ENCODE measurements at places on chromosomes 2 and 18. TPM values are rescaled to one million over a fixed set of nuclear protein-coding genes. Genes with fewer than 3 reads are reported as not detected.

GRCh38 chr2:177543007-177543760, 150.6 kb downstream of the AGPS start:
- peak overlapping the region; percentile 48 for H3K27ac ChIP-seq
- peak; percentile 87 for DNase-seq
- no peaks in the 10 kb centered on the region for H3K27me3 ChIP-seq
- H3K4me3 ChIP-seq, result peak overlapping the region; percentile 22

- no peak overlapping the region for H3K4me3 ChIP-seq
- peak; percentile 46 for DNase-seq
- H3K4me1 ChIP-seq, result no peaks in the 10 kb centered on the region
- no peaks in the 10 kb centered on the region for H3K27me3 ChIP-seq
Measured at GRCh38 chr2:207881902-207882301, 112.2 kb upstream of the FZD5 start.

The SAG gene
- not detected for total RNA-seq

The TCF23 gene
- not detected for total RNA-seq

The RANBP2 gene
- total RNA-seq, result 75.4 TPM

DNA sequence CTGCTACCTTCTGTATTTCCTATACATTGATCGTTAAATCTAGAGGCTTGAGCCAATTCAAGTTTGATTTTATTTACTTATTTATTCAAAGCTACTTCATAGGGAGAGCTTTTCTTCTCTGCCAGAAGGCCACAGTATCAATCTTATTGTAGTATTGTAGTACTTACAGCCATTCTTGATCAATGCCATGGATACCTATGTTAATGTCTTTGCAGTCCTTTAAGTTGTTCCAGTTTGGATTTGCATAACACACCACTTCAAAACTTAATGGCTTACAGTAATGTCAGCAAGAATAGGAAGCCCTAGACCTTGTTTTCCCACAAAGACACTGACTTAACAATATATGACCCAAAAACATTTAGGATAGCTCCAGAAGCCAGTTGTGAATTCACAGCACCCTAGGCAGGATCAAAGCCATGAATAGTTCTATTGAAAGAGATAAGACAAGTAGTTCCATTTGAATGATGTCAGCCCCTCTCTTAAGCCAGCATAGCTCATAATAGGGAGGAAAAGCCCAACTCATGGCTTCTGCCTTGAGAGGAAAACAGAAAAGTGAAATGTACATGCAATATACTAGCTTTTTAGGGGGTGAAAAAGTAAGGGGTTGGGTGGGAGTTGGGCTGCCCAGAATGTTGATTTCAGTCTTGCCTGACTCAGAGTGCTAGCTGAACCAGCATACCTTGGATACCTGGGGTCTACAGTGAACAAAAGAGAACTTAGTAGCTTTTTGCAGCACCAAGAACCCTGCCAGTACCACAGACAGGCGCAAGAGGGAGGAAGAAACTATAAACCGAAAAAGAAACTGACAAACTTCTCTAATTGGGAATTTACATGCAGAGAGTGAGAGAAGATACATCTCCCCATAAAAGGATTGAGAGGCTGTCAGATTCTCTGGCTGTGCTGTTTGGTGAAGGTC, 101.4 kb downstream of the CAMKMT start:
- no peak overlapping the region for H3K27ac ChIP-seq
- H3K36me3 ChIP-seq, result no peaks in the 10 kb centered on the region
- no peak overlapping the region for H3K4me3 ChIP-seq
- DNase-seq, result no peak
- no peaks in the 10 kb centered on the region for H3K27me3 ChIP-seq

GRCh38 chr2:105100046-105100840, 62.4 kb downstream of the MRPS9 start:
- H3K4me3 ChIP-seq, result no peak overlapping the region
- peaks cover 17% of the 10 kb centered on the region for H3K4me1 ChIP-seq
- no peak for DNase-seq
- H3K27me3 ChIP-seq, result no peaks in the 10 kb centered on the region
- no peak overlapping the region for H3K27ac ChIP-seq

The SOCS6 gene
- 24.1 TPM for total RNA-seq

DNA sequence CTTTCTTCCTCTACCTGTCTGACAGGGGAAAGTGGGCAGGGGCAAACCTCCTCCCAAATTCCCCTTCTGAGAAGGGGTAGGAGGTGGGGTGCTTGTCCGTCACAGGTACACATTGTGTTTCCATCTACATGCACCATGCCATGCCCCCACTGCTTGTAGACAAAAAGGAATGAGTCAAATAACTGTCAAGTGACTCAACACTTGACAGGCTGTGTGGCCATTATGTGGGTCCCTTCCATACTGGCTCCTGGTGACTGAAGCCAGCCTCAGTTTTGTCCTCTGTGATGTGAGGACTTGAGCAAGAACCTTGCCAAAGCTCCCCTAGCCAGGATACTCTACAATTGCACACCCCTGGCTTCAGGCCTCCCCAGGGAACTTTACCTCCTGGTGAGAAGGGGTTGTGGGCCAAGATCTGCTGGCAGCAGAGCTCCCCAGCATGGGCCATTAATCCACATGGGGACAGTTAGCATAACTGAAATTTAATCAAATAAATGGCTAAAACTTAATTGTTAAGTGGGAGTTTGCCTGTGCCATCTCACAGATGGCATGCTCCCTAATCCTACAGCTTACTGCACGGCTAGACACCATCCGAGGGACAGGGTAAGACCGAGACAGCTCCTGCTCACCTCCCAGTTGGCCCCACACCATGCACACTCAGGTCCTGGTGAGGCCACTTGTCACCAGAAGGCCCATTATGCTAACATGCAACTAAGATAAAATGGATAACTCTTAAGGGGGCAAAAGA, 140.2 kb downstream of the BCL11A start:
- no peak for DNase-seq
- no peaks in the 10 kb centered on the region for H3K27me3 ChIP-seq
- H3K4me3 ChIP-seq, result no peak overlapping the region
- H3K27ac ChIP-seq, result no peak overlapping the region

The LYG2 gene
- total RNA-seq, result not detected
